ENCODE measurements at places on chromosomes 11 and 22. TPM values are rescaled to one million over a fixed set of nuclear protein-coding genes. Genes with fewer than 3 reads are reported as not detected.

PLEKHA7 gene
- 25.8 TPM for total RNA-seq

LMO1 gene
- total RNA-seq = not detected

DNA sequence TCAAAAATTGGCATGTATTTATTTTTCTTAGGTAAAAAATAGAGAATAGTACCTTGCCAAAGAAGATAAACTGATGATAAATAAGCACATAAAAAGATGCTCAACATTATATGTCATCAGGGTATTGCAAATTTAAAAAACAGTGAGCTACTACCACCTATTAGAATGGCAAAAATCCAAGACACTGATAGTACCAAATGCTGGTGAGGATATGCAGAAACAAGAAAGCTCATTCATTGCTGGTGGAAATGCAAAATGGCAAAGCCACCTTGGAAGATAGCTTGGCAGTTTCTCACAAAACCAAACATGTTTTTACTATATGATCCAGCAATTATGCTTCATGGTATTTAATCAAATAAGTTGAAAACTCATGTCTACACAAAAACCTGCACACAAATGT lies 46.4 kb upstream of the EED start:
- no peak for DNase-seq

DNA sequence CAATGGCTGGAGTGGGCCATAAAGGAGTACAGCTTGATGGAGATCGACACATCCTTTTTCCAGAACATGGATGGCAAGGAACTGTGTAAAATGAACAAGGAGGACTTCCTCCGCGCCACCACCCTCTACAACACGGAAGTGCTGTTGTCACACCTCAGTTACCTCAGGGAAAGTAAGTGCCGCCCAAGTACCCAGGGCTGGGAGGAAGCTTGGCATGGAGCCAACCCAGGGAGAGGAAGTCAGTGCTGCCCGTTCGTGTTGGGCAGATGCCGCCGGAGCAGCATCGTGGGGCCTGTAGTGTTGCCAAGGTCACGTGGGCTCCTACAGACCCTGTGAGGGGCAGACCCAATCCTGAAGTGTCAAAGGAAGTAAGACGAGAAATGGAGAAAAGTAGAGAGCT lies 78.9 kb downstream of the FLI1 start:
- no peak for DNase-seq

DNA sequence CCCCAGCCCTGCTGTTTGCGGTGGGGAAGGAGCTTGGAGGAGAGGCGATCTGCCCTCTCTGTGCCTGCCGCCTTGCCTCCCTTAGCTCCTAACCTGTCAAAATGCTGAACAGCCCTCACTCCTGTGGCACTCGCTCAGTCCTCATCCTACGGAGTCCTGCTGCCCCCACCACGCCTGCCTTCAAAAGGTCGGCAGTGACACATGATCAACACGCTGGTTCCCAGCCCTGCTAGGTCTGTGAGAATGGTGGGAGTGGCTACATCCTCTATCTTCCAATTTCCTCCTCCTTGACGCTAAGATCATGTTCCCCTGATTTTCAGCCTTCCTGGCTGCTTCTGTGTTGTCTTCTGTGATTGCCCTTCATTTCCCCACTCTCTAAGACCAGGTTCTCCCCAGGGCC lies 120.2 kb upstream of the TBCEL start:
- DNase-seq = no peak

DNA sequence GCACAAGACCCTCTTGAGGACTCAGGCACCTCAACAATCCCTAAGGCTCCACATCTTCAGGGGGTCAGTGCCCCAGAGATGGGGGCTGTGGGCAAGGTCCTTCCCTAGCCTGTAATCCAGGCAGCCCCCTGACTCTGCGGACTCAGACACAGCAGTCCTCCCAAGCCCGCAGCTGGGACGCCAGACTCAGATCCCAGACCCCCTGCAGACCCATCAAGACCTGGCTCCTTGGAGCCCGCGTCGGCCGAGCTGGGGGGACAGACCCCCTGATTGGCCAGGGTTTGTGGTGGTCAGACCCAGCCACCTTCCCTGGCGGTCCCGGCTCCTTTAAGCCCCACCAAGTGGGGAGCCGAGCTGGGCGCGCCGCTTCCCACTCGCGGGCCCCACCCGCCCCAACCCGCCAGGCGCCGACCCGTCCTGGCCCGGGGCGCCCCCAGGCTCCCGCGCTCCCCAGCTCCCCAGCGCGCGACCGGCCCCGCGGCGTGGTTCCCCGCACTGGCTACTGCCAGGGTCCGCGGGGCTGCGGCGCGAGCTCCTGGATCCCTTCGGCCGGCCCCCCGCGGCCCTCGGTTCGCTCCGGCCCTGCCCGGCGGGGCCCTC lies 458 bp downstream of the OSBPL5 start:
- DNase-seq = no peak

- no peak for DNase-seq
Observed at GRCh38 chr11:64230985-64231365, 627 bp downstream of the DNAJC4 start.

DNA sequence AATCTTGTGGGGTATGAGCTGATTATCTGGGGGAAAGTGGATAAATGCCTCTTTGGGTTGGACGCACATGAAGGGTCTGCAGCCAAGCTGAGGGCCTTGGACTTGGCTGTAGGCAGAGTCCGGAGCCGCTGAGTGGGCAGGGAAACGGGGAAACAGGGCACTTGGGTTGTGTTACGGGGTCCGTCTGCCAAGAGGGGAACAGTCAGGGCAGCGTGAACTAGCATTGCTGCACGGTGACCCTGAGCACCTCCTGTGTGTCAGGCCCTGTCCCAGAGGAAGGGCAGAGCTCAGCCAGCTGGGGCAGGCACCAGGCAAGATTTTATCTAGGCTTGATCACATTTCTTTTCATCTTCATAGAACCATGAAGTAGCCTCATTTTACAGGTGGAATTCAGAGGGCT lies 11.9 kb downstream of the FAM83F start:
- no peak for DNase-seq

AGBL2 gene
- total RNA-seq = 2.7 TPM

RASSF10 gene
- total RNA-seq = not detected
